ENCODE measurements at places on chromosomes 4 and X.

DNA sequence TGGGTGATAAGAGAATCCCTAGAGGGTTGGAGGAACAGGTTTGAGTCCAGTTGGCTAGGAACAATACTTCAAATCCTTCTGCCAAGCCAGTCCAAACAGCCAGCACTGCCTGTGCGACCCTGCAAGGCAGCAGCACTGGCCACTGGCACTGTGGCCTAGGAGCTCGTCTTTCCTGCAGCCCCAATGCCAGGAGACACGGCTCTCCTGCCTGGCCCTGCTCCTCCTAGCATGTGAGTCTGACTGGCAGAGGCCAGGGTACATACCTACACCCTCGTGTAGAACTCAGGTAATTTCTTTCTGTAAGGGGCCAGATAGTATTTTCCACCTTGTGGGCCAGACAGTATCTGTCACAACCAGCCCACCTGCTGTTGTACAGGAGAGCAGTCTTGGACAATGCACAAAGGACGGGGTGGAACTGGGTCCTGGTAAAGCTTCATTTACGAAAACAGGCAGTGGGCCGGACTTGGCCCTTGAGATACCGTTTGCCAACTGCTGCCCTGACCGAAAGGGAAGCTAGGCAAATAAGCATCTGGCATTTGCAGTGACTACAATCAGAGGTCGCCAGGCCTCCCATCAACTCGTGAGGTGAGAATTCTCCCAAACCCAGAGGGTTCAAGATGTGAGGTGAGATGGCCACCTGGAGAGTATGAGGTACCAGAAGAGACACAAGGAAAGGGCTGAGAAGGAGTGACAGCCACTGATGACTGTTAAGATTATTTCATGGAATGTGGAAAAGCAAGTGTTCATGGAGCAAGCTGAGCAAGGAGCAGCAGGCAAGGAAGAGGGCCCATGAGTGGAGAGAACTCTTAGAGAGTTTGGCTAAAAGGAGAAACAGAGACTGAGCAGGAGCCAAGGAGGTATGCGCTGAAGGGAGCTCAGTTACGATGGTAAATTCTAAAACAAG, 29.8 kb upstream of the IRAK1 start:
- no peak for DNase-seq

DNA sequence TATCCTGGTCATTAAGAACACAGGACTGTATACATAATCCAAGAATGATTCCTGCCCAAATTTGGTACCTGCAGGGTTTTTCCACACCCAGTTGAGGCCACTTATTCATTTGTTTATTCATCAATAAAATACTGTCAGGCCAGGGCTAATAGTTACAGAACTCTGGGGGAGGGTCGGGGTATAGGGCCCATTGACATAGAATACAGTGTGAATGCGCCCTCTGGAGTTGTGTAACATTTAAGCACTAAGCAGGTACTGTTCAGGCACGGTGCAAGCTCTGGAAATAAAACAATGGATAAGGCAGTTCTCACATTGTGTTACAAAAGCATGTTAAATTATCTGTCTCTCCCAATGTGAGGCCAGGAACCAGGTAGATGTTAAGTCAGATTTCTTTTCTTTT, 30.8 kb upstream of the LRBA start:
- DNase-seq = no peak

- no peak for DNase-seq
Observed at GRCh38 chr4:475962-476361, 23.0 kb downstream of the ZNF721 start.

DNA sequence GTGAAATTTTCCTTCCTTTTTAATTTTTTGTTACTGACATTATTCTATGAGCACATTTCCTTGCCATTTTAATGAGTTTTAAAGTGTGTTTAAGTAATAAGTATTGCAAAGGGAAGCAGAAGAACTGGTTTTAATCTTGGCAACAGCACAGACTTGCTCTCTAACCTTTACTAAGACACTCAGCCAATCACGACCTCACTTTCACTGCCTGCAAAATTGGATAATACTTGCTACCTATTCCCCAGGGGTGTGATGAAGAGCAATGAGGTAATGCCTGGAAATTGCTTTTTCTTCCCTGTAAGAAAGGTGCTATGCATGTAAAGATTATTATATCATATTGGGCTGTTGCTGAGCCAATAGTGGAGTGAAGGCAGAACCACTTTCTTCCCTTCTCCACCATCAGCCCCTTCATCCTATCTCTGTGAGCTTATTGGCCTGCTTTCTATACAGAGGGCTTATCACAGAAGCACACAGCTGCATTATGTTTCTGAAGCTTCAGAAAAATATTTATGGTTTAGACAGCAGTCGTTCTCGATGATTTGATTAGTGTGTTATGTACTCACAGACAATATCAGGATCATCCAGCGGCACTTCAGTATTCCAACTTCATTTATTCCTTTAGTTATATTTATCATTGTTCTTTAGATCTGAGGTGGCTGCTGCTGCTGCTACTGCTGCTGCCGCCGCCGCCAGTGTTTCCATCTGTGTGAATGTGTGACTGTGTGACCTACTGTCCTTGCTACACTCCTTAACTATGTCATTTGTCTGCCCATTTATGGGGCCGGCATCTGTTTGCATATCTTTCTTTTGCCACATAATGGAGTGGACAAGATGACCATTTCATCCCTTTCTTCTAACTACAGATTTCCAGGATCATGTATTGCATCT, 255.1 kb downstream of the C4orf33 start:
- no peak for DNase-seq

- DNase-seq = no peak
Observed at GRCh38 chr4:109703664-109704361, 568 bp upstream of the CASP6 start.

DNA sequence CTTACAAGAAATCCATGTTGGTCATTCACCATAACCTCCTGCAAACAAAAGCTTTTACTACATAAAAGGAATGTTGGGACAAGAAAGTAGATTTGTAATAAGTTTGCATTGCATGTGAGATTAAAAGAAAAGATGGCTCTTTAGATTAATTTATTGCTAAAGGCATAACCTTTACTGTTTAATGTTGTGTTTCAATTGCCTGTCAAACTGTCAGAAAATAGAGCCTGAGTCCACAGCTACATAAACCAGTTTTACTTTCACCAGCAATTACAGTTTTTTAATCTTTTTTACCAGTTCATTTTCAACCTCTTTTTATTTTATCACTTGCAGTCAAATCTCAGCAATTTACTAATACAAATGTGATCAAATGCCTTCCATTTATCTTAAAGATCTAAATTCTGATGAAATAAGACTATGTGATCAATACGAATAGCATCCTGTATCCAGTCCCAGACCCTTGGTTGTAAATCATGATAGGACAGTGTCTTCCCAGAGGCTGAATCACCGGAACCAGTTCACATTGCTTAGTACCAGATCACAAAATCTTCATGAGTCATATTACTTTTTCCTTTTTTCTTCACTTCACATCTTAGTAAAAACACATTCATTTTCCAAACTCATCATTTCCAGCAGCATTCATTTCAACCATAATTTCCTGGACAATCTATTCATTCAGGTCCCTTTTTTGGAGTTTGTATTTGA, 95.4 kb upstream of the FRG1 start:
- DNase-seq = no peak

DNA sequence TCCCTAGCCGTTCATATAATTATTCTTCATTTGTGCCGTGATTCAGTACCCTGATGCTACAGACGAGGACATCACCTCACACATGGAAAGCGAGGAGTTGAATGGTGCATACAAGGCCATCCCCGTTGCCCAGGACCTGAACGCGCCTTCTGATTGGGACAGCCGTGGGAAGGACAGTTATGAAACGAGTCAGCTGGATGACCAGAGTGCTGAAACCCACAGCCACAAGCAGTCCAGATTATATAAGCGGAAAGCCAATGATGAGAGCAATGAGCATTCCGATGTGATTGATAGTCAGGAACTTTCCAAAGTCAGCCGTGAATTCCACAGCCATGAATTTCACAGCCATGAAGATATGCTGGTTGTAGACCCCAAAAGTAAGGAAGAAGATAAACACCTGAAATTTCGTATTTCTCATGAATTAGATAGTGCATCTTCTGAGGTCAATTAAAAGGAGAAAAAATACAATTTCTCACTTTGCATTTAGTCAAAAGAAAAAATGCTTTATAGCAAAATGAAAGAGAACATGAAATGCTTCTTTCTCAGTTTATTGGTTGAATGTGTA, 7.0 kb downstream of the SPP1 start:
- DNase-seq = no peak

GRCh38 chr4:12472087-12472486, 1012.1 kb downstream of the RAB28 start:
- no peak for DNase-seq

GRCh38 chr4:38572793-38573192, 91.2 kb upstream of the KLF3 start:
- DNase-seq = no peak
